Thymus (tissue), 14 donors: ENCODE measurements at places on chromosomes 13 and 19. TPM values are rescaled to one million over a fixed set of nuclear protein-coding genes. Genes with fewer than 3 reads are reported as not detected.

The COL4A2 gene
- total RNA-seq: 47.2 TPM

The ERICH4 gene
- not detected for total RNA-seq

DNA sequence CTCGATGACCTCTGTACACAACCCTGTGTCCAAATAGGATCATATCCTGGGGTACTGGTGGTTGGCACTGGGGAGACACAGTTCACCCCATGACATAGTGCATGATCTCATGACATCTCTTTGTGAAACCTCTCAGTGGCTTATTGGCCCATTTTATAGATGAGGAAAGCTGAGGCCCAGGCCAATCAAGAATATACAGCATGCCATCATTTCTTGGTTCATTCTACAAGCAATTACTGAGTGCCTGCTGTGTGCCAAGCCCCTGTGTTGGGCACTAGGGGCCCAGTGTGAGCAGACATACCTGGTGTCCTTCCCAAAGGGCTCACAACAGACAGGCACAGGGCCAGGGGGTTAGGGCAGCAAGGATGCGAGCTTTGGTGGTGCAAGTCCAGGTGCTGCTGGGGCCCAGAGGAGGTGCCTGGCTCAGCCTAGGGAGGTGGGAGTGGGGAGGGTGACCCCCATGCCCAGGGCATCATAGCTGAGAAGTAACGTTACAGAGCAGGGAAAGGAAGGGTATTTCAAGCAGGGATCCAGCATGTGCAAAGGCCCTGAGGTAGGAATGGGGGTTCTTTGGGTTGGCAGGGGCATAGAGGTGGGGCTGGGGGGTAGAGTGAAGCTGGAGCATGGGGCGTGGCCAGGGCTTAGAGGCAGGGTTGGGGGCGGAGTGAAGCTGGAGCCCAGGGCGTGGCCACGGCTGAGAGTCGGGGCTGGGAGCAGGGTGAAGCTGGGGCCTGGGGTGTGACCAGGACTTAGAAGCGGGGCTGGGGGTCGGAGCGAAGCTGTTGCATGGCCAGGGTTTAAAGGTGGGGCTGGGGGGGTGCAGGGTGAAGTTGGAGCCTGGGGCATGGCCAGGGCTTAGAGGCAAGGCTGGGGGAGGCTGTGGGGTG is 20.7 kb downstream of the COLGALT1 start:
- H3K36me3 ChIP-seq: peaks cover 65% of the 10 kb centered on the region
- H3K4me3 ChIP-seq: no peak overlapping the region
- no peak for DNase-seq
- H3K27me3 ChIP-seq: no peaks in the 10 kb centered on the region

DNA sequence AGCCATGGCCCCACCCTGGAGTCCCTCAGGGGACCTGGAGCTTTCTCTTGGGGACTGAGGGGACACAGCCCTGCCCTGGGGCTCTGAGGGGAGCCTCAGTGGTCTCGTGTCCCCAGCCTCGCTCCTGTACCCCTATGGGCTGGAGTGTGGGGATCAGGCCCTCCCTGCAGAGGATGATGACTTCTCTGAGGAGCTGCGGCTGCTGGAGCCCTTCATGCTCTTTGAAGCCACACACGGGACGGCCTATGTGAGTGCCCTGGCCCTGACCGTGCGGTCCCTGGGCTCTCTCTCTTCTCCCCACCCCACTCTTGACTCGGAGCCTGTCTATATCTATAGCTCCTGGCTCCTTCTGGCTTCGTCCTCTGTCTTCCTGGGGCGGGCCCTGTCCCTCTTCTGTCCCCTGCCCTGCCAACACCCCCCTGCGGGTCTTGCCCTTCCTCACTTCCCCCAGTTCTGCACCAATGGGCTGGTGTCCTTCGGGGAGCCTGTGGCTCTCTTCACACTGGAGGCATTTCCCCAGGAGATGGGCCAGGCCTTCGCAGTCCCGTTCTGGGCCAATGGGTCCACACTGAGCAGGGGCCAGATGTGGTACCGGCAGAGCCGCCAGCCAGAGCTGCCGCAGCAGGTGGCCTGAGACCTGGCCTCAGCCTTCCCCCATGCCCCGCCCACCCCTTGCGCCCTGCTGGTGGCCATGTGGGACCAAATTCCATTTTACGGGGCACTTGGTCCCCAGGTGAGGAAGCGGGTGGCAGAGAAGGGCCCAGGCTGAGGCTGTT is 33.1 kb downstream of the HPN start:
- H3K27ac ChIP-seq: no peak overlapping the region
- no peaks in the 10 kb centered on the region for H3K4me1 ChIP-seq
- DNase-seq: no peak

- H3K4me1 ChIP-seq: no peaks in the 10 kb centered on the region
- H3K36me3 ChIP-seq: no peaks in the 10 kb centered on the region
- H3K4me3 ChIP-seq: no peak overlapping the region
- H3K27me3 ChIP-seq: no peaks in the 10 kb centered on the region
These were observed 45.6 kb downstream of the TINCR start for GRCh38 chr19:5522106-5522505.

GRCh38 chr19:17289489-17289888 is 7.8 kb downstream of the ANKLE1 start:
- H3K27me3 ChIP-seq: no peaks in the 10 kb centered on the region
- no peak for DNase-seq
- H3K4me1 ChIP-seq: peaks cover 7% of the 10 kb centered on the region
- no peak overlapping the region for H3K4me3 ChIP-seq
- H3K36me3 ChIP-seq: peaks cover 2% of the 10 kb centered on the region
- H3K27ac ChIP-seq: no peak overlapping the region

DNA sequence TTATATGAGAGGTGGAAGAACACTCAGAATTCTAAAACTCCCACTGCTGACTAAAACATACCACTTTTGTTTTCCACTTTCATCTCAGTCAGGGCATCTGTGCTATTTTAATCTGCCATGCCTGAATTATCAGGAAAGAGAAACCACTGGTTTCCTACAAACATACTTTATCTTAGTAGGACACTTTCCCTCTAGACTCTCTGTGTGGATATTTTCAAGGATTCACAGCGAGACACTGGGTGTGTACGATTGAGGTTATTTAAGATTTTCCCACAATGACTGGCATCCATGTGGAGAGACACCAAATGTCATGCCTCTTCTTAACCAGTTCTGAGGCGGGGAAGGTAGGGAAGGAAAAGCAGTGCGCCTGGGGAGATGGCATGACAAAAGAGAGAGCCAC is 212.2 kb downstream of the ENOX1 start:
- H3K4me1 ChIP-seq: no peaks in the 10 kb centered on the region
- H3K27me3 ChIP-seq: no peaks in the 10 kb centered on the region
- no peak overlapping the region for H3K4me3 ChIP-seq
- no peak for DNase-seq
